ENCODE measurements at places on chromosomes 5 and 9.

GRCh38 chr5:57539281-57539701 is 56.7 kb upstream of the ACTBL2 start:
- DNase-seq: peak; percentile 74

- DNase-seq: no peak
Observed at GRCh38 chr5:37552161-37552560, 173.0 kb downstream of the WDR70 start.

- DNase-seq: no peak
Observed at GRCh38 chr5:172168311-172168710, 19.7 kb downstream of the STK10 start.

DNA sequence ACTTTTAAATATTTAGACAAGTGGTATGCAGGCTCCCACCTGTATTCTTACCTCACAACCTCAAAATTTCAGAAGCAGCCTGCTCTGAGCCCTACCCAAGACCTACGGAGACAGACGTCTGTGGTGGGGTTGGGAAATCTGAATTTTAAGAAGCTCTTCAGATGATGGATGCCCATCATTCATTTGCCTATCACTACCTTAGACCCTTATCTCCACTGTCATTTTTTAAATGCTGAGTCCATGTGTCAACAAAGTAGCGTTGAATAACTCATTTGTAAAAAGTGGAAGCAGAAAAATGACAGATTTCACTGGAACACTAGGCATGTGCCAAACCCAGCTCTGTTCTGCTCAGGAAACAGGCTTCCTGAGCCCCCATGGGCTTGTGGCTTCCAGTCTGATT is 85.7 kb downstream of the PDE4D start:
- no peak for DNase-seq

DNA sequence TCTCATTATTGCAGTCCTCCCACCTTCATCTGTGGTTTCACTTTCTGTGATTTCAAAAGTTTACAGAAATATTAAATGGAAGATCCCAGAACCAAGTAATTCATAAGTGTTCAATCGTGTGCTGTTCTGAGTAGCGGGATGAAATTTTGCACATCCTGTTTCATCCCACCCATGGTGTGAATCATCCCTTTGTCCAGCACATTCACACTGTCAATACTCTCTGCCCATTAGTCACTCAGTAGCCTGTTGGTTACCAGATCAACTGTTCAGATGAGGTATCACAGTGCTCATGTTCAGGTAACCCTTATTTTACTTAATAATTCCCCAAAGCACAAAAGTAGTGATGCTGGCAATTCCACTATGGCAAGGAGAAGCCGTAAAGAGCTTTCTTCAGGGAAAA is 26.8 kb downstream of the FAM81B start:
- DNase-seq: peak; percentile 0

GRCh38 chr9:84781931-84782866 is 112.7 kb downstream of the NTRK2 start:
- peak; percentile 9 for DNase-seq

GRCh38 chr5:136058039-136058971 is 29.5 kb downstream of the TGFBI start:
- DNase-seq: peak; percentile 100

- peak; percentile 58 for DNase-seq
Observed at GRCh38 chr5:98927989-98928872, 576 bp downstream of the CHD1 start.

Measured in IMR-90 (cell line).